KBM-7 (cell line): ENCODE measurements at places on chromosomes 6 and 20.

- DNase-seq: peak; percentile 63
Observed at GRCh38 chr6:2971420-2972218, at the start of gene SERPINB6. TSS of gene SERPINB6 (minus strand) at chr6:2971567. CDS start at chr6:2959332, 12,235 bp downstream.

DNA sequence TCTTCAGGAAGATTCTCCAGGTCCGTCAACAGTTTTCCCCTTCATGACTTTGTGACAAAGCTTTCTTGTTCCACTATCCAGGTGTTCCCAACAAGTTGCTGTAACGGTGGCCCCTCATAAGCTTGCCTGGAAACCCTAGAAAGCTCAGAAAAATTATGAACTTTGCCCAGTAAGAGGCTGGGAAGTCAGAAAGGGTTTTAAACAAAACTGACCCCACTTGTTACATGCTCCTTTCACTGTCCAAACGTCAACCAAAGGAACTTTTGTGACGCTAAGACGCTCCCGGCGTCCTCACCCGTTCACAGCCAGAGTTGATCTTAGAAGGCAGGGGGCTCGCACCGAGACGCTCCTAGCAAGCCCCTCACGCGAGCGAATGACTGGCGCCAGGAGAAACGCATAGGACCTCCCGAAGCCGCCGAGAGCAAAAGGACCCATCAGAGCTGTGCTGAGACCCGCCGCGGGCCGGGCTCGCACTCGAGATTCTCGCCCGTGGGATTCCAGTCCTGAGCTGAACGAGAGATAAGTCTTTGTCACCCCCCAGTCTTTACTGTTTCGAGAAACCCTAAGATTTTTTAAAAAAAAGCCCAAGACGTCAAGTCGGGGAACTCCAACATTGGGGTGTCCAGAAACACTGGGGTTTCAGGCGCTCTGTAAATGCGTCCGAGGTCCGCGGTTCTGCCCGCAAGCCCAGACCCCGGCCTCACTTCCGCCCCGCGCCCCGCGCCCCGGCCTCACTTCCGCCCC lies 544 bp upstream of the ACAT2 start:
- no peak for DNase-seq

DNA sequence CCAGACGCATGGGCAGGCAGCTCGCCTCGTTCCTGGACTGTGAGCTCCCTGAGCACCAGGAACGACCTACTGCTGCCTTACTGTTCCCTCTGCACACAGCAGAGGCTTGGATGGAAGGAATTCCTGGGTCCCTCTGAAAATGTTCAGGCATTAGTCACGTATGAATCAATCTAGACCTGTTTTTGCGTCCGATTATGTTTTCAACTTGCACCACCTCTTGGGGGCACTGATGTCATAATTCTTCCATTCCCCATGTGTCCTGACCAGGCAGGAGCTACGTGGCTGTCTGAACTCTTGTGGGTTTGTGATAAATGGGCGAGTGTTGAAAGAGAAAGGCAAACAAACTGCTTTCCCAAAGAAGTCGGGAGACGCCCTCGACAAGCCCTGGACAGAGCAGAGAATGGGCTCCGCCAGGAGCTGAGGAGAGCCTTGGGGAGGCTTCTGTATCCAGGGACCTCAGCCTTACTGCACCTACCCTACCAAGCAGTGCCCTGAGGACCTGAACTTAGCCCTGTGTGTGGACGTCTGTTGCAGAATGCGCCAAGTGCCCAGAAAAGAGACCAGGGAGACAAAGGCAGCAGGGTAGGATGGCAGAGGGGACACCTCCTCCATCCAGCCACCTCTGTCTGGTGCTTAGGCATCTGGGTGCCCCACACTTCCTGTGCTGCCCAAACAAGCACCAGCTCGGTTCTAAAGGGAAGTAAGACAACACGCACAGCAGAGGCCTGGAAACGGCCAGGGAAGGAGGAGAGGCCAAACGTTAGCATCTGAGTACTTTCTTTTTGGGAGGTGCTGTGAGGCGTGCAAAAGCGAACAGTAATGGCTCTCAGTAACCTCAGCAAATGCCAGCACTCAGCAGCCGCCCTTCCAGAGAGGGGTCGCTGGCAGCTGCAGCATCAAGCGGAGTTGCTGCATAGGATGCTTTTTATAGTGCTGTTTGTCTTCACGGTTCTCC lies 124.2 kb downstream of the LY86 start:
- DNase-seq: peak; percentile 91

- no peak for DNase-seq
Observed at GRCh38 chr6:120960761-120961160, 373.5 kb downstream of the TBC1D32 start.

- DNase-seq: peak; percentile 64
Observed at GRCh38 chr6:35311390-35312075, 13.9 kb downstream of the DEF6 start.

DNA sequence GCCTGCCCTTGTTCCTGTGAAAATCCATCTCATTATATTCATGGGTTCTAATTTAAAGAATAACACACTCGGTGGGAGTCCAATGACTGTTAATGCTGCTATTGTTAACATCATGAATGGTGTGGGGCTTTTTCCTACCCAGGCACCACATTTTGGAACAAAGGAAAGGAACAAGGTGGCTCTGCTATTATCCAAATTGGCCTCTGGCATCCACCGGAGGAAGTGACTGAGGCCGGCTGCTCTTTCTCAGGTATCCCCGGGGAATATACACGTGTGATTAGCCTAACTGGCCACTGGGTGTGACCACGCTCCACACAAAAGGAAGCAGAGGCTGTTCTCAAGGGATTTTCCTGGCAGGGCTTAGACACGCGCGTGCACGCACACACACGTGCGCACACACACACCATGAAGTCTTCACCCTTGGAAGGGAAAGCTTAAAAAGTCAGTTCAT lies 601.2 kb upstream of the ARID1B start:
- no peak for DNase-seq

GRCh38 chr6:132054525-132054924 lies 103.4 kb upstream of the CCN2 start:
- no peak for DNase-seq

DNA sequence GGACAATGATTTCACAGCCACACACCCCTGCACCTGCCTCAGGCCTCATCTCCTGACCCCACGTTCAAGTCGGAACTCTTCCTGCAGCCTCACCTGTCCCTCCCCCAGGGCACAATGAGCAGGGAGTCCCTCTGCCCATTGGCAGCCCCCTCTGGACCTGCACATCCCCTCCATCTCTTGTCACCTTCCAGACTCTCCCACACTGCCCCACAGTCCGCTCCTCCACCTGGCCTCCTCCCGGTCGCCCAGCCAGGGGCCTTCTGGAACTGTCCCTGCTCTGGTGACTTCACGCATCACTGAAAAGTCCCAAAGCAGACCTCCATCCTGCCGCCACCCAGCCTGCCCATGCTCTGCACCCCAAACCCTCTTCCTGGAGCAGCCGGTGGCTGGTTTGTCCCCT lies 4.7 kb downstream of the CTSZ start:
- DNase-seq: no peak

DNA sequence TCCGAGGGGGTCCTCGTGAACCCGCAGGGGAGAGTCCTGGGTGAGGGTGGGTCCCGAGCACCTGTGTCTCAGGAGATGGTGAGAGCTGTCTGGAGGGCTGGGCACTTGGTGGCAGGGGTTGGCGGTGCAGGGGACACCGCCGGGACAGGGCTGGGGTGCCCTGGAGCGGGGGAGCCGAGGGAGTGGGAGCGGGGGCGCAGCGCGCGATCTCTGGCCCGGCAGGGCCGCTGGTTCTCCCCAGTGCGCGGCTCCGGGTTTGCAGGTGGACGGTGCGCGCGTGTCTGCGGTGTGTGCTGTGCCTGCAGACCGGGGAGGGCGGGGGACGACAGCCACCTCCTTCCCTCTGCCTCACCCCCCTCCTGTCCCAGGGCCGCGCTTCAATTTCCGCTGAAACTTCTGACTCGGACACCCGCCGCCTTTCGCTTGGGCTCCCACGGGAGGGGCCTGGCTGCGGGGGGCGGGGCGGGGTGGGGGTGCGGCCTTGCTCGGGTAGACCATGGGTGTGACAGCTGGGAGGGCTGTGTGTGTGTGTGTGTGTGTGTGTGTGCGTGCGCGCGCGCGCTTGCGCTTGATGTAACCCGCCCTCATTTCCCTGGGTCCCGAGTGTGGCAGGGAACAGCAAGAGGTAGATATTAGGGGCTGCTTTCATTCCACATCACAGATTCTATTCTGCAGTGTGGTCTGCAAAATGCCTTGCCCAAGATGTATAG lies 1.2 kb downstream of the TRIB3 start:
- DNase-seq: peak; percentile 82

GRCh38 chr6:127971386-127971785 lies 70.5 kb upstream of the THEMIS start:
- no peak for DNase-seq

DNA sequence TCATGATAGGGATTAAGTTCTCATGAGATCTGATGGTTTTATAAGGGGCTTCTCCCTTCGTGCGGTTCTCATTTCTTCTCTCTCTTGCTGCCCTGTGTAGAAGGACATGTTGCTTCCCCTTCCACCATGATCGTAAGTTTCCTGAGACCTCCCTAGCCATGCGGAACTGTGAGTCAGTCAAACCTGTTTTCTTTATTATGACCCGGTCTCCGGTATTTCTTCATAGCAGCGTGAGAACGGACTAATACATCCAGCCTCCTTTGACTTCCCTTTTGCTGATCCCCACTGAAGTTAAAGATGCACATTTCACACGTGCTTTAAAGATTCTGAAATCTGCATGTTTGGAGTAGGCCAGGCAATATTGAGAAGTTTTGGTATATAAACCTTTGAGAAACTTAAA lies 543.1 kb downstream of the PRKN start:
- no peak for DNase-seq

DNA sequence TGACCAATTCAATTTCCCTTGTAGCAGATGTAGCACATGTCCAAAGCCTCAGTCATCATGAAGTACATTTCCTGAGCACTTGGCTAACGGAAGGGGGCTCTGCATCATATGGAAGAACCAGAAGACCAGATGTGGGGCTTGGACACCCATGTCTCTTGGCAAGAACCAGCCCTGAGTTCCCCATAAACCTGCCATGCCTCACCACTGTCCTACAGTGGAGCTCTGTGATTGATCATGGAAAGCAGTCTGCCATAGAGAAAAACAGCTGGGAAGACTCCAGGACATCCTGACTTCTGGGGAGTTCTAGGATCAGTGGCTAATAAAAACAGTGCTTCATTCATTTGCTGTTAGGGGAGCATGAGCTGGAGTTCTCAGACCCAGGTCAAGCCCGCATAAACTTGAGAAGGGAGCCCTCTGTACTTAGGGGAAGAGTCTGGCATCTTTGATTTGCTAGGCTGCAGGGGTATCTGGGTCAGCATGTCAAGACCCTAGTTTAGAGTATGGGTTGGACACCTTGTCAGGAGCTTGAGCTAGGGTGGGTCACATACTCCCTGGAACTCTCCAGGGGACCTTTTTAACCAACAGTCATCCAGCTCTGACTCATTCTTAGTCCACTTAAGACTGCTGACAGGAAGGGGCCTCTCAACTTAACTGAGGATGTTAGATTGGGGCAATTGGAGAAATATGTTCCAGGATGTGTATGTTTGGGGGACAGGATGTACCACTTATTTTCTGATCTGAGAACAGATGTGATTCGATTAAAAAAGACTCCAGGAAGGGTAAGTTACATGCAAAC lies 26.3 kb upstream of the TRAM2 start:
- no peak for DNase-seq

DNA sequence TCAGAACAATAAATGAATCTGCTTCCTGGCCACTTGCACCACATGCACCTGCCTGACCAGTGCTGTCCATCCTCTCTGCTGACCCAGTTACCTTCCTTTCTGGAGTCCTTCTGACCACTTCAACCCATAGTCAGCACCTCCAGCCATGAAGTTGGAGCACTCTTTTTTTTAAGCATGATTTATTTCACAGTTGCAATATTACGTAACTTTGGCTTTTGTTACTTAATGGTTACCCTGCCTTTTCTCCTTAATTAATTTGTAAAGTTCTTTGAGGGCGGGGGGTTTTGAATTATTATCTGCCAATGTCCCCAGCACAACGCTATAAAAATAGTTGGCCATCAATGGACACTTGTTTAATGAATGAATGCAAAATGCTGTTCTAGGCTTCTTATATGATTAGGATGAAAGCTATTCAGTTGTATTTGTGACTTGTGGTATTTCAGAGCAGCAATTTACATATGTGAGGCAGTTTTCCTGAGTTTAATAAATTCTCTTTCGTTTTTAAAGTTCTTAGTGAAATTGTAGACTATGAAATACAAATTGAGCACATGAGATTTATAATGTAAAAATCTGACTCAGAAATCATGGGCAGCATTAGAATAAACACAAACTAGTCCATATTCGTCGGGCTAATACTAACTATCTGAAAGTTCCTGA lies 180.0 kb downstream of the HS3ST5 start:
- DNase-seq: no peak

DNA sequence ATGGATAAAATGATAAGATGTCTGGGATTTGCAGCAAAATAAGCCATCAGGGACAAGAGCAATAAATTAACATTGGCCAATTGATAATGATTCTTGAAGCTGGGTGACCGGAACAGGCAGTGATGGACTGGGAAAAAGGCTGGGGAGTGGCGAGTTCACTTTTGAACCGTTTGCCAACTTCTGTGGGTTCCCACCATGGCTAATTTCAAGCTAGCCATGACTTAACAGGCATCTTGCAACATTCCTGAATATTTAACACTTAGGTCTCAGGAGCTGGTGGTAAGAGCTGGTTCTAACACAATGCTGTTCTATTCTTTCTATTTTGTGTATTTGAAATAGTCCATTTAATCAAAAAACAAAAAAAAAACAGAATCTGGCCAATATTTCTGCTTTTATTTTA lies 37.6 kb upstream of the CD83 start:
- DNase-seq: no peak

- no peak for DNase-seq
Observed at GRCh38 chr20:6994452-6994851, 227.0 kb downstream of the BMP2 start.

GRCh38 chr20:45347297-45347935 lies 808 bp downstream of the SDC4 start:
- DNase-seq: no peak
